ENCODE measurements at places on chromosomes 3 and 15.

GRCh38 chr3:170836491-170836890, 33.5 kb downstream of the RPL22L1 start:
- no peak for DNase-seq

DNA sequence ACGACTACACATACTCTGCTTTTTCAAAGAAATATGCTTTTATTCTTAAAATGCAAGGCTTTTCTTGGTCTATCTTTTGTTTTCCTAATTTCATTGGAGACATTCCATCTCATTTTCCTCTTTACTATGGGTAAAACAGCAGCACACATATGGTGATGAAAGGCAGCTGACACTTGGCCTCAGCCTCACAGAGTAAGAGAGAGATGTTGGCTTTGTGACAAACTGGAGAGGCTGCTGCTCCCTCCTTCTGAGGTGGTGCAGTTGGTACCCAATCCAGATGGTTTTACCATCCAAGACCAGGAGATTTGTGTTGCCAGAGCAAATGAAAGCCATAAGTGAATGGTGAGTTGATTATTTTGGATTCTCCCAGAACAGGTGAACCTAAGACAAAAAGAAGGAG, 13.2 kb upstream of the SLC2A2 start:
- no peak for DNase-seq

DNA sequence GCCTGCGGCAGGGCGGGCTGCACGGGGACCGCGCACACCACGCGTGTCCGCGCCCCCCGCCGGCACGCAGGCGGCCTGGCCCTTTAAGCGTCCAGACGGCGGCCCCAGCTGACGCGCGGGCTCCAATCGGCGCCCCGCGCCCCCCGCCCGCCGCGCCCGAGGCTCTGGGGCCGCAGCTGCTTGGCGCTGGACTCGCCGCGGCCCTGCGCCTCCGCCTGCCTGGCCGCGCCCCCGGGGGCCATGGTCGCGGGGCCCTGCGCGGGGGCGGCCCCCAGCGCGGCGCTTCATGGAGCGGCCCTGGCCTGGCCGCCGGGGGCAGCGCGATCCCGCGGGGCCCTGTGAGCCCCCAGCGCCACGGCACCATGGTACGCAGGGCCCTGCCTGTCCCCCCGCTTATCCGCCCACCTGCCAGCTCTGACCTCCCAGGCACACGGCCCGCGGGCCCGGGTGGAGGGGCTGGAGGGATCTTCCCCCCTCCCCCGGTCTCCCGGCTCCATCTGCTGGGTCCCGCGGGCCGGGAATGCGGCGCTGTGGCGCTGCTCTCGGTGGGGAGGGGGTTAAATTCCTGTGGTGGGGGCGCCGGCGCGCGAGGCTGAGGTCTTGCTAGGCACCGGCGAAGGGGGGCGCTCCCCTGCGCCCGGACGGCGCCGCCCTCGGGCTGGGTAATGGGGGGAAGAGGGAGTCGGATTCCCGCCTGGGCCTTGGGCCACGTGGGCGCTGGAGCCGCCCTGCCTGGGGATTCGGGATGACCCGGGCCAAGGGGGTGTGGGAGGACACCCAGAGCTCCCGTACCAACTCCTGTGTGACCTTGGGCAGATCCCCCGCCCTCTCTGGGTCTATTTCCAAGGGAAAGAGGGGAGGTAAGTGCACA, 1.1 kb downstream of the ZBTB47 start:
- no peak for DNase-seq

GRCh38 chr15:101193120-101193644, 58.7 kb downstream of the CHSY1 start:
- DNase-seq, result no peak
